ENCODE measurements at places on chromosomes 2 and 18.

GRCh38 chr2:196963043-196963442 is 36.5 kb upstream of the PGAP1 start:
- no peak for DNase-seq

- no peak for DNase-seq
Observed at GRCh38 chr2:224847381-224847780, 131.2 kb upstream of the CCDC195 start.

DNA sequence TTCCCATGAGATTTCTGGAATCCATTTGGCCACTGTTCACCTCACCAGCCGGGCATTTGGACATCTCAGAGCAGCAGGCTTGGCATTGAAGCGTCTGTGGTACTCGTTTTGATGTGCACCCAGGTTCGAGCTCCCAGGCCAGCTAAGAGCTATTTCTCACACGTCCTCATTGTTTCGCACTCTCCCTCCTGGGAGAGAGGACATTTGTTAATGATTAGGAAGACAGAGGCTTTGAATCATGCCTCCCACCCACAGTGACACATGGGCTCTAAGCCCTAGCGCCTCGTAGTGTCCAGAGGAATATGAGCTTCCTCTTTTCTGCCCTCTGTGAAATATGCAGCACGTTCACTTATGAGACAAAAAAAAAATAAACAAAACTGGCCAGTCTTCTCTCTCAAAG is 361.8 kb downstream of the RND3 start:
- no peak for DNase-seq

GRCh38 chr2:38076152-38076709 is 280 bp upstream of the CYP1B1 start:
- peak; percentile 63 for DNase-seq

GRCh38 chr2:134717286-134718022 is 1.3 kb downstream of the TMEM163 start:
- no peak for DNase-seq

- peak; percentile 76 for DNase-seq
Observed at GRCh38 chr2:149004836-149005235, 33.7 kb upstream of the LYPD6B start.

DNA sequence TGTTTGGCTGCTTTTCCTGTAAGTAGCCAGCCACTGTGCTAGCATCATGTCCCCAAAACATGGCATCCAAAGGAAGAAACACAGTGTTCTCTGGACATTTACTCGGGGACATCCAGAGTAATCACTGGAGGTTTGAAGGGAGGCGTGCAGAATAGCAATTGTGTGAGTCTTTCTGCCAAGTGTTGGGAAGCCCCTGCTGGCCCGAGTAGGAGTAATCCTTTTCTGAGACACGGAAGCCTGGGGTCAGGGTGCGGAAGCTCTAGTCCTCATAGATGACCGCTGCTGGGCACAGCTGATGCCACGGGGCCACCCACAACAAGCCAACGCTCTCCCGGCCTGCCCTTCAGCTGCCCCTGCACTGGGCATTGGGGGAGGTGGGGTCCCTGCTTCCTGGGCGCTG is 24.8 kb upstream of the HDAC4 start:
- no peak for DNase-seq

DNA sequence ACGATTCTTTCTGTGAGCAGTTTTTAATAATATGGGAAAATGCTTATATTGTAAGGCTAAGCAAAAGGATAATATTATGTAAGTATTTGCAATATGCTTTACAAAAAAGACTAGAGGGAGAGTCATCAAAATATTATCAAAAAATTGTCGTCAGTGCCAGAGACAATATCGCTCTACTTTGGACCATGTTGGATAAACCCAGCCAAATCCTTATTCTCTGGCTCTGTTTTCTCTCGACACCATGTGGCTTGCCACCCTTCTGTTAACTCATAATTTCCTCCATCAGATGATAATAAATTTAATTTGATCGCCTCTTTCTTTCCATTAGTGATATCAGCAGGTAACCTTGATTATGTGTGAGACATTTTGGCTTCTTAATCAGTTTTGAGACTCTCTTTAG is 129.9 kb downstream of the CDC42EP3 start:
- DNase-seq = no peak

DNA sequence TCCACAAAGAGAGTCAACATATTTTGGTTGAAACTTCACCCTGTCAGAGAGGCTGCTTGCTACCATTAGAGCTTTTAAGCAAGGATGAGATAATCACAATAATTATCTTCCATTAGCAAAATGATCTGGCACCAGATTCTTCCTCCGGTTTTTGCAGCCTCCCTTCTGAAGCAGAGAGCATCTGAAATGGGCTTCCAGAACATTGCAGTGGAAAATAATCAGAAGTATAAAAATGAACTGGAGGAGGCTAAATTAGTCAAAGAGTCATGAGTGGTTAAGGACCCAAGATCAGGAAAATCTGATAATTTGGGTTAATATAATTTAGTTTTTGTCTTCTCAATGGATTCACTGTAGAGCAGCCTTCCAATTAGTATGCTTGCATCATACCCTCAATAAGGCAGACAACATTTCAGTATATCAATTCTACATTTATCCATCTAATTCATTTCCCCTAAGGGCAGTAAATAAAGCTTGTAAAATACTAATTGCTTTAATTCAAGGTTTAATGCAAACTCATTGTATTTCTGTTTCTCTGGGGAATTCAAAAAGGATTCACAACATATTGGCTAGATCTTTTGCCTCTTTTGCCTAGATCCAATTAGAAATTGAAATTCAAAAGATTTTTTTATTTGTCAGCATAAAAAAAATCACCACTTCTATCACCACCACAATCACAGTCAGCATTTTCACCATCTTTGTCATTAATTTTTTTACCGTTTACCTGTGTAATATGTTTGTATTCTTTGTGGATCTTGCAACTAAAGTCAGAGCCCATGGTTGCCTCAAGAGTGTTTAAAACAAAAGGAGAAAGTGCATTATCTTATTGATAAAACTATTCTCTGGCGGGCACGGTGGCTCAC is 537.2 kb upstream of the DCC start:
- DNase-seq = no peak

DNA sequence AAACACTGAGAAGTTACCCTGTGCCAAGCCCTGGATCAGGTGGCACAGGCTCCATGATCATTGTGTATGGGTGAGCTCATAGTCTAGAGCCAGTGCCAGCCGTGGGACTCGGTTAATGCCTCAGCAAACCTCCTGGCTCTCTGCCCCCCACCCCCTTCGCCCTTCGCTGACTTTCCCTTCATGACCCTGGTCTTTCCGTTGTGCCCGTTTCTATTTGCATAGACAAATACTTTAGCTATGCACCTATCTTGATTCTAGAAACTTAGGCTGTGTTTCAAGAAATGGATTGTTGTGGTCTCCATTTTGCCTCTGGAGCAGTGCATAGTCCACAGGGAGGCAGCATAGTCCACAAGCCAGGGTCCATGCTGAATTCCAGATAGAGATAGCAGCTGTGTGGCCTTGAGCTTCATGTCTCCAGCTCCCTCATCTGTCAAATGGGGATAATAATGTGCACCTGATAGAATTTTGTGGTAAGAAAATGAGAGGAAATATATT is 44.8 kb upstream of the KDM3A start:
- no peak for DNase-seq

DNA sequence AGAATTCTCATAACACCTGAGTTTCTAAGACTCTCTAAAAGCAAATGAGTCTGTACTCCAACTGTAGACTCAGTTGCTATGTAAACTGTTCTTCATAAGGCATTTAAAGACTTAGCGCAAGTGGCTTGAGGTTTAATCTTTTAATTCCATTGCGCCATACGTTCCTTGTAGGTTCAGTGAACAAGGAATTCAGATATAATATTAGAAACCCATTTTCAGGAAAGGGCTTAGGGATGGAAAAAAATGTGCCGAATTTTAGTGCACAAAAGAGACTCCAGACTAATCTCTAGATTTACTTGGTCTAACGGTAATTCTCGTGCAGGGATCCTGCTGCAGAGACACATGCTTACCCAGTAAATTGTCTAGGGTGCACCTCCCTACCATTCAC is 268.9 kb upstream of the TANK start:
- no peak for DNase-seq

DNA sequence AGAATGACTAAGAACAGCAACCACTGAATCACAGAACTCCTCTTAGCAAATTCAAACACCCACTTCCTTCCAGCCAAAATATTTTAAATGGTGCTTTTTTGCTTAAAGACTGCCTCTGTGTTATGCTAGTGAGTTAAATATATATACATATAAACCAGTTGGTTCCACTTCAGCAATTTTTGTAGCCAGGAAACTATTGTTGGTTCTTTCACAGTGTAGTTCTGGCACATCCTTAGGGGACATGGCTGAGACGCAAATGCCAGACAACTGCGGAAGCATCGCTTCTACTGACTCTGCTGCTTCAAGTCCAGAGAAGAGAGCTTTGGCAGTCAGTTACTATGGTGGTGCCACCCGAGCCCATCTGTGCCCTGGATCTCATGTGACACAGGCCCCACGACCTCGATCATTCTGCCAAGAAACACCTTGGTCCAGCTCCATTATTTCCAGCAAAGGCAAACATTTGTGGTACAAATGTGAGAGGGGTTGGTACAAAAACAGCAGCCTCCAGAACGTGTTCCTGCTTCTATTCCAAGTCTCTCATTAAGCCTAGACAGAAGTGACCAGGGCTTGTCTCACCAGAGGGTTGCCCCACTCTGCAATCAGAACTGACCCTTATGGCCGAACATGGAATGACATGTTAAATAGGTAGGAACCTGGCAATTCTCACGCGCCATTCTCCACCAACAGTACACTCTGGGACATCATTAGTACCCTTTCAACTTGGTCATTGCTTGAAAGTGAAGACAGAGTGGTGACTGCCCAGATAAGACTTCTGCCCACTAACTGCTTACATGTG is 117.8 kb upstream of the NRP2 start:
- no peak for DNase-seq

DNA sequence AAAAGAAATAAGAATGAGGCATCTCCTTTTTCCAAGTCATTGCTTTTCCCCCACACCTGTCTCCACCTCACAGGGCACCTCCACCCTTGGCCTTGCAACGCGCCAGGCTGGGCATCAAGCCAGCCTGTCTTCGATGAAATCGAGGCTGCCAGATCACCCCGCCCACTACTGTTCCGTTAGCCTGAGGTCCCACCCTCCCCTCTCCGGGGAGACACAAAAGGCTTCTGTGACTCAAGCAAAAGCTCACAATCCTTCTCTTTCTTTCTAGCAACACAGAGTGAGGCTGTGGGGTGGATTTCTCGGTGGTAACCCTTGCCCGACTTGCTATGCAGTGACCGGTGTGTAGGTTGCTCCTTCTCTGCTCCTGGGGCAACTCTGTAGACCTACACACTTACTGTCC is 9.9 kb downstream of the TNP1 start:
- no peak for DNase-seq

GRCh38 chr2:119225926-119226325 is 2.3 kb downstream of the STEAP3 start:
- DNase-seq = no peak

DNA sequence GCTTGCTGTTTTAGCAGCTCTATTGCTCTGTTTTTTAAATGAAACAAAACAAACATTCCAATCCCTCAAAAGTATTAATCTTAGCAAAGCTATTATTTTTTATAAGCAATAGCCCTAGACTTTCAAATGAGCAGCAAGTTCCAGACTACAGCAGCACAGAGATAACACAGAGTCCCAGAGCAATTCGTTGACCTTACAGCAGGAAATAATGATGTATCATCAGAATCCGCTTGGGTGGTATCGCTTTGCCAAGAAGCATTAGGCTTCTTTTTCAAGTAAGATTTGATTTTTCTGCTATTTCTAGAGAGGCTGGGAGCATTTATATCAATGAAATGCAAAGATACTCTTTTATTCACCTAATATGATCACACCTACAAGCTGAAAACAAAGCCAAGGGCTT is 209.7 kb downstream of the DLGAP1 start:
- no peak for DNase-seq

- DNase-seq = no peak
Observed at GRCh38 chr2:188449561-188449960, 157.9 kb downstream of the GULP1 start.

DNA sequence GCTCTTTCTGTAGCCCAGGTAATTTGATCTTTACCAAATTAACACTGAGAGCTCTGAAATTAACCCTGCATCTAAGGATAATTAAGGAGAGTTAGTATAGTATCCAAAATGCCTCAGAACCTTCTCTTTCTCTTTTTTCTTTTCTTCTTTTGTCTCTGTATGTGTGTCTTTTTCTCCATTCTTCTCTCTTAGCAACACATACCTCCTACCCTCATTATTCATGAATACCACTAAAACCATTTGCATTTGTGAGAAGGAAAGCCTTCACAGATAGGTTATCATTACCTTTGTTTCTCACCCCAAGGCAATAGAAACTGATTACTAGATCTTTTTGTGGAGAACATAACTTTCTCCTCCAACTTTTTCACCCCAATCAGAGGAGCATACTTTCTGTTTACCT is 376.5 kb upstream of the NXPH2 start:
- no peak for DNase-seq

DNA sequence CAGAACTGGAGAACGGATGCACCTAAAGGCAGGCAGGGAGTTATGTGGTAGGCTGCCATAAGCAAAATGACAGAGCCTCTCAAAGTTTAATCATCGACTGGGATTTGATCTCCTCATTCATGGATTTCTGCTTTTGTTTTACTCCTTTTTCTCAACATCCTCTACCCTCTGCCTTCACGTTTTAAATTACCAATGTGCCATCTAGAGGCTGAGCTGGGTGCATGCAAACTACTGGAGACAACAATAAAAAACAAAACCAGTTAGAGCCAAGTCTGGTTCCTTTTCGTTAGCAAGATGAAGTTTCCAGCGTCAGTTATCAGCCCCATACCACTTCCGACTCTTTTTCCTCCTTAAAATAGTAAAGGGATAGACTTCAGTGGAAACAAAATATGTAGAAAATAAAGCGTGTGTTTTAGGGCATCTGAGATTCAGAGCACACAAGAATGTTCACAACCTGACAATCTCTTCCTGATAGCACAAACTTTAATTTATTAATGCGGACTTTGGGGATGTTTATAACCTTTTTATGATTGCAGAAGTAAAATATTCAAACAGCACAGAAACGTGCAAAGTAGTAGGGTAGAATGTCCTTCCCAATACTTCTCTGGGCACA is 117.0 kb downstream of the LAMA1 start:
- DNase-seq = no peak

GRCh38 chr2:241140445-241140840 is 8.8 kb downstream of the PASK start:
- no peak for DNase-seq

- no peak for DNase-seq
Observed at GRCh38 chr2:220736778-220737177, 835.3 kb downstream of the EPHA4 start.

GRCh38 chr2:71630454-71631328 is 177.3 kb downstream of the DYSF start:
- no peak for DNase-seq

GRCh38 chr2:68512966-68513365 is 45.6 kb downstream of the APLF start:
- no peak for DNase-seq

- no peak for DNase-seq
Observed at GRCh38 chr2:44546459-44547127, 184.8 kb downstream of the CAMKMT start.
